ENCODE measurements at places on chromosomes 3 and 15. TPM values are rescaled to one million over a fixed set of nuclear protein-coding genes. Genes with fewer than 3 reads are reported as not detected.

Gene MUC20
- polyA plus RNA-seq = 0.21 TPM

Gene CCDC54
- polyA plus RNA-seq = not detected

Gene GOLGA8S
- not detected for polyA plus RNA-seq

Gene KATNBL1
- 38.7 TPM for polyA plus RNA-seq

Gene ADAMTS9
- not detected for polyA plus RNA-seq

Gene RAD51
- 0.46 TPM for polyA plus RNA-seq

Gene PGBD4
- polyA plus RNA-seq = 1.4 TPM

Gene CAMKV
- not detected for polyA plus RNA-seq

Gene DPPA2
- not detected for polyA plus RNA-seq

Gene GOLGA8N
- 0.17 TPM for polyA plus RNA-seq

Gene PLSCR4
- polyA plus RNA-seq = not detected

Gene AGBL1
- polyA plus RNA-seq = not detected

Gene PP2D1
- 0.33 TPM for polyA plus RNA-seq

Gene TMCO5A
- not detected for polyA plus RNA-seq

Gene TIPIN
- polyA plus RNA-seq = 12.1 TPM

Gene C3orf62
- polyA plus RNA-seq = 0.73 TPM

Gene GPR149
- not detected for polyA plus RNA-seq

Gene ITPKA
- polyA plus RNA-seq = not detected

Gene STIMATE
- polyA plus RNA-seq = 5.1 TPM

Gene USP19
- 19.5 TPM for polyA plus RNA-seq

Gene DLEC1
- polyA plus RNA-seq = 0.35 TPM

Gene CAND2
- polyA plus RNA-seq = 1.8 TPM

Gene ATP10A
- 5.2 TPM for polyA plus RNA-seq

Gene CCDC39
- not detected for polyA plus RNA-seq

Gene NCBP2
- 70.8 TPM for polyA plus RNA-seq

Gene ECE2
- polyA plus RNA-seq = not detected

Gene ROBO1
- polyA plus RNA-seq = 2.3 TPM

Gene GREM1
- polyA plus RNA-seq = not detected

Gene DENND6A
- polyA plus RNA-seq = 37.0 TPM

Gene CKMT1B
- not detected for polyA plus RNA-seq

Gene INTS14
- polyA plus RNA-seq = 20.4 TPM

Gene PPARG
- not detected for polyA plus RNA-seq

Gene PPCDC
- 12.0 TPM for polyA plus RNA-seq

Gene NOX5
- polyA plus RNA-seq = not detected

Gene QARS1
- 94.8 TPM for polyA plus RNA-seq

Gene CTXN2
- polyA plus RNA-seq = not detected

Gene PIGZ
- polyA plus RNA-seq = not detected

Gene GRIP2
- not detected for polyA plus RNA-seq

Gene SLC49A4
- polyA plus RNA-seq = 1.3 TPM

Gene ACTC1
- not detected for polyA plus RNA-seq

Gene FMN1
- not detected for polyA plus RNA-seq

Gene KCNAB1
- polyA plus RNA-seq = 0.17 TPM

Gene RTP3
- polyA plus RNA-seq = not detected

Gene C3orf38
- 17.8 TPM for polyA plus RNA-seq

Gene CFAP92
- 0.18 TPM for polyA plus RNA-seq

Gene KLF15
- polyA plus RNA-seq = not detected

Gene TMOD2
- 3.5 TPM for polyA plus RNA-seq

Gene ZNF385D
- polyA plus RNA-seq = not detected

Gene CCDC191
- 1.9 TPM for polyA plus RNA-seq

Gene PTH1R
- not detected for polyA plus RNA-seq

Gene HGD
- polyA plus RNA-seq = not detected

Gene WDR6
- polyA plus RNA-seq = 126 TPM

Gene CLDN16
- polyA plus RNA-seq = not detected

Gene TGM4
- not detected for polyA plus RNA-seq

Gene B3GALNT1
- 2.5 TPM for polyA plus RNA-seq

Gene CRABP1
- polyA plus RNA-seq = not detected

Gene FAM81A
- not detected for polyA plus RNA-seq
